Breast epithelium (tissue), 4 donors: ENCODE measurements at places on chromosomes 1 and 21. TPM values are rescaled to one million over a fixed set of nuclear protein-coding genes. Genes with fewer than 3 reads are reported as not detected.

The TMPRSS15 gene
- not detected for total RNA-seq

The LMX1A gene
- not detected for total RNA-seq

The TNFRSF14 gene
- 75.8 TPM for total RNA-seq

The SPRR2E gene
- total RNA-seq: not detected

The CD2 gene
- total RNA-seq: 3.5 TPM

DNA sequence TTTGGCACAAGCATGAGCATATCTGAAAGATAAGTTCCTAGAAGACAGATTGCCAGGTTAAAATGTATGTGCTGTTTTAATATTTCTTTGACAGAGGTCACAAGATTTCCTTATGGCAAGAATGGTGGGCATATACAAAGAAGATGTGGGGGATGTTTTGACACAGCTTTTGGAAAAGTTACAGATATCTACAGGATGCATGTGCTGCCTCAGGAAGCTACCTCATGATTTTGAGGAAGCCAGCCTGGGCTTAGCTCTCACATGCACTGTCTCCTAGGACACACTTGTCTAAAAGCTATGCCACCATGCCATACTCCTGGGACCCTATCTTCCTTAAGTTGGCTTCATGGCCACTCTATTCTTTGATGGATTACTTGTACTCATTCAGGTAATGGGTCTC is 99.9 kb downstream of the C1orf94 start:
- no peak overlapping the region for H3K4me3 ChIP-seq
- DNase-seq: no peak
- H3K36me3 ChIP-seq: no peaks in the 10 kb centered on the region
- H3K4me1 ChIP-seq: no peaks in the 10 kb centered on the region
- no peak overlapping the region for H3K27ac ChIP-seq

- DNase-seq: no peak
- no peak overlapping the region for H3K4me3 ChIP-seq
- no peaks in the 10 kb centered on the region for H3K27me3 ChIP-seq
- H3K36me3 ChIP-seq: no peaks in the 10 kb centered on the region
Observed at GRCh38 chr1:163427279-163427678, 105.5 kb downstream of the NUF2 start.

- H3K27ac ChIP-seq: no peak overlapping the region
- no peaks in the 10 kb centered on the region for H3K36me3 ChIP-seq
- no peaks in the 10 kb centered on the region for H3K27me3 ChIP-seq
- no peak for DNase-seq
- no peaks in the 10 kb centered on the region for H3K4me1 ChIP-seq
- no peak overlapping the region for H3K4me3 ChIP-seq
Observed at GRCh38 chr1:102858695-102859094, 249.6 kb downstream of the COL11A1 start.

DNA sequence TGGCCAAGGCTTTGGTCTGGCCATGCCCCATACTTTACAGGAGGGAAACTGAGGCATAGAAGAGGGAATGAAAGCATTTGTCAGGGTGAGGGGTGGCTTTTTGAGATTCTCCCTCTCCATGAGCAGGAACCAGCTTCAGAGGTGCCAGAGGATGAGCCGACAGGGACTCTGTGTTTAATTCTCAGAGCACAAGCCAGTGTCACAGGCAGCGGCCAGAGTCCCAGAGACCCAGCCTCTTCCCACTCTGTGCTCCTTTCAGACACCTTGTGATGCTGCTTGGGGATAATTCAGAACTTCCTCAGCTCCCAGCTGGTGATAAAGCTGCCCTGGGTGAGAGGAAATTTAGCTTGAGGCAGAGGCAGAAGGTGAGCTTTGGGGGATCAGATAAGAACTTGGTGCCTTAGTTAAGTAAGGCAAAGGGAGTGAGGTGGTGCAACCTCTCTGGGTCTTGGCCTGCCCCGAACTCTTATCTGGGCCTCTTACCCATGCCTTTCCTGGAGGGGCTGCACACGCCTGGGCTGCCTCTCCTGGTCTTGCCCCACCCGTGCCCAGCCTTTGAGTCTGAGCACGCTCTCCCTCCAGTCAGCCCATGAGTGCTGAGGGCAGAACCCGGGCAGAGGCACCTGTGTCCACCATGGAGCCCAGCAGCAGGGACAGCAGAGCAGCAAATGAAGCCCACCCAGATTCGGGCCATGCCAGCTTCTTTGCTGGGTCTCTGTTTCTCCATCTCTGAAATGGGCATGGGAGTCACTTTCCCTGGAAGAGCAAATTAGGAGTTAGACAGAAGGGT is 175.6 kb upstream of the C1orf174 start:
- H3K4me3 ChIP-seq: no peak overlapping the region
- no peak overlapping the region for H3K27ac ChIP-seq
- H3K27me3 ChIP-seq: peaks cover 17% of the 10 kb centered on the region
- no peaks in the 10 kb centered on the region for H3K4me1 ChIP-seq
- DNase-seq: no peak

- no peaks in the 10 kb centered on the region for H3K4me1 ChIP-seq
- H3K27ac ChIP-seq: no peak overlapping the region
- no peak for DNase-seq
- H3K36me3 ChIP-seq: no peaks in the 10 kb centered on the region
- H3K27me3 ChIP-seq: no peaks in the 10 kb centered on the region
- H3K4me3 ChIP-seq: no peak overlapping the region
Observed at GRCh38 chr1:221783936-221784335, 42.0 kb upstream of the DUSP10 start.

GRCh38 chr1:20223551-20224419 is 37.5 kb upstream of the PLA2G2C start:
- H3K4me3 ChIP-seq: no peak overlapping the region
- H3K27ac ChIP-seq: no peak overlapping the region
- H3K36me3 ChIP-seq: no peaks in the 10 kb centered on the region
- no peaks in the 10 kb centered on the region for H3K4me1 ChIP-seq
- H3K27me3 ChIP-seq: no peaks in the 10 kb centered on the region

DNA sequence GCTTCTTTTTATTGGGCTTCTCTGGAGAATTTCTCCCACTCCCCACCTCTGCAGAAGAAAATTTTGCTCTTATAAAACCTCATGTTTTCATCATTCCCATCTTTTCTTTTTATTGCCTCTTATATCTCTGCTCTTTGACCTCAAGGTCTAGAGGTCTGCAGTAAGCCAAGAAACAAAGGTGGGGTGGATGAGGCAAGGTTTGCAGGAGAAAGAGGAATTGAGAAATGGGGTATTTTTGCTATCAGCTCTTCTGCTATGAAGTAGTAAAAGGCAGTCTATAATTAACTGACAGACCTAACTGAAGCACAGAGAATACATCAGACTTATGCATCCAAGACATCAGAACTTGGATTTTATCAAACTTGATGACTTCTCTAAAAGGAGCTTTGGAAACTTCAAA is 22.9 kb downstream of the SYT11 start:
- no peak overlapping the region for H3K27ac ChIP-seq
- H3K27me3 ChIP-seq: no peaks in the 10 kb centered on the region
- no peak for DNase-seq
- H3K4me3 ChIP-seq: no peak overlapping the region
- no peaks in the 10 kb centered on the region for H3K36me3 ChIP-seq

GRCh38 chr1:29758781-29759499 is 522.6 kb downstream of the PTPRU start:
- peak; percentile 6 for DNase-seq
- H3K27ac ChIP-seq: no peak overlapping the region
- H3K4me3 ChIP-seq: no peak overlapping the region
- no peaks in the 10 kb centered on the region for H3K4me1 ChIP-seq

- no peaks in the 10 kb centered on the region for H3K36me3 ChIP-seq
- peak within 1 kb of the TSS; percentile 92 for H3K27ac ChIP-seq
- no peaks in the 10 kb centered on the region for H3K27me3 ChIP-seq
- peak; percentile 90 for DNase-seq
Observed at GRCh38 chr1:93078986-93079654, at the start of gene MTF2. TSS of gene MTF2 (plus strand) at chr1:93079283. CDS start at chr1:93079527, 244 bp downstream.
